CMK (cell line): ENCODE measurements at places on chromosomes 16 and 17.

DNA sequence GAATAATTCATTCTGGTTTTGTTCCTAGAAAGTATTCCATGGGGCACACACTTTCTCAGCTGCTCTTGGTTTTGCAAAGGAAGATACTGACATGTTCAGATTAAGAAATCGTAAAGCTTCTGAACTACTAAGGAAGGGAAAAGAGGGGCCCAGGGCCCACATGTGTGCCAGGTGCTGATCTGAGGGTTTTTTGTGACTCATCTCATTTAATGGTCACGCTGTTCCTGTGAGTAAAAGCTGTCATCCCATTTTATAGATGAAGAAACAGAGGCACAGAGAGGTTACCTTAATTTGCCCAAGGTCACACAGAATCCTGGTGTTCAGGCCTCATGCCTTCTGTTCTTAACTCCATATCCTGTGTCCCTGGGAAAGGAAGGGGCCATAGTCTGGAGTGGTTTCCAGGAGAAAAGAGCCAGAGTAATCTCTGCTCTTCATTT, 113.2 kb downstream of the MSI2 start:
- no peak for DNase-seq

GRCh38 chr17:82108038-82108437, 10.0 kb upstream of the FASN start:
- DNase-seq: no peak

DNA sequence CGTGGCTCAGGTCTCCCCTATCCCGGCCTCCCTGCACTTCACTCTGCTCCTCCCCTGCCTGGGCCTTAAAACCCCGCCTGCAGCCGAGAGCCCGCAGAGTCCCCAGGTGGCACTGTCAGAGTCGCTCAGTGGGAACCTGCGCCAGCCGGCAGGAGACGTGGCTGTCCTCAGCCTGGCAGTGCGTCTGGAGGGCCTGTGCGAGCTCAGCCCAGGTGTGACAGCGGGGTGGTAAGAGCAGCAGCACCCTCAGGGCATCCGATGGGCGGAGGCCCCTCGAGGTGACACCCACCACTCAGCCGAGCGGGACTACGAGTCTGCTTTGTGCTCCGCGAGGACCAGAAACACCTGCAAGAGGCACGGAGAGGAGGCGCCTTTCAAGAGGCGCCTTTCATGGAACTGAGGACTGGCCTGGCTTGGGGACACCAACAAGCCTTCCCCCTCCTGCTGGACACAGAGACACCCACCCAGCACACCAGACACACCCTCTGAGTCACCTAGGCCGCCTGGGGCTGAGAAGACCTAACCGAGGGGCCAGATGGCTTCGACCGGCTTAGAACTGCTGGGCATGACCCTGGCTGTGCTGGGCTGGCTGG, at the start of gene CLDN9:
Gene CLDN9 (plus strand): TSS at position 96 of the 593 bp plus-strand sequence. CDS start 440 bp downstream, at position 536.
- no peak for DNase-seq

- DNase-seq: no peak
These were observed 22.3 kb upstream of the CNOT1 start for GRCh38 chr16:58651965-58652348.

DNA sequence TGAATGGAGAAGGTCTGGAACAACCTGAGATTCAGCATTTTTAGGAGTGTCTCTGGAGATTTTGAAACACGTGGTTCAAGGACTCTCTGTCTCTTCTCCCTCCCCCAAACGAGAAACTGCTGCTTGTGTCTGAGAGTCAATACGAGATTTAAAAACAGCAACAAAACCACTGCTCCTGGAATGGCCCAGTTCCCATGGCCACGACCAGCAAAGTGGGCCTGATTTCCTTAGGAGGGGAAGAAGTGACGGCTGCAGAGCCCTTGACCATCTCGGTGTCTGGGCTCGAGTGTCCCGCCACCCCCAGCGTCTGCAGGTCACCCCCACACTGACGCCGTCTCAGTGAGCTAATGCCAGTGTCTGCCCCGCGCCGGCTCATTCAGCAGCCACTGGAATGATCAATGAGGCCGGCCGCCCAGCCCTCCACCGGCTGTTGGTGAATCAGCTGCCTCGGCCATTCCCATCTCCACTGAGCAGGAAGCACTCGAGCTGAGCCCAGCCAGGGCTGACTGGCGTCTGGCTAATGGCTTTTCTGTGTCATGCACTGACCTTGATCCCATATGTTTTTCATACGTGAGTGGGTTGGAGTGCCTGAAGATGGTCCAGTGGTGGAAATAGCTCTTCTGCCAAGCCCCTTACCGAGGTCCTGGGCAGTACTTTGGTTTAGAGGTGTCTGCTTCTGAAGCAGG, 151.8 kb downstream of the PITPNC1 start:
- no peak for DNase-seq

GRCh38 chr16:74766729-74767128, 7.9 kb downstream of the FA2H start:
- DNase-seq: no peak
